M059J (cell line): ENCODE measurements at places on chromosomes 3 and 15. TPM values are rescaled to one million over a fixed set of nuclear protein-coding genes. Genes with fewer than 3 reads are reported as not detected.

GRCh38 chr3:14518893-14519292 is 21.2 kb downstream of the GRIP2 start:
- no peak for DNase-seq

DNA sequence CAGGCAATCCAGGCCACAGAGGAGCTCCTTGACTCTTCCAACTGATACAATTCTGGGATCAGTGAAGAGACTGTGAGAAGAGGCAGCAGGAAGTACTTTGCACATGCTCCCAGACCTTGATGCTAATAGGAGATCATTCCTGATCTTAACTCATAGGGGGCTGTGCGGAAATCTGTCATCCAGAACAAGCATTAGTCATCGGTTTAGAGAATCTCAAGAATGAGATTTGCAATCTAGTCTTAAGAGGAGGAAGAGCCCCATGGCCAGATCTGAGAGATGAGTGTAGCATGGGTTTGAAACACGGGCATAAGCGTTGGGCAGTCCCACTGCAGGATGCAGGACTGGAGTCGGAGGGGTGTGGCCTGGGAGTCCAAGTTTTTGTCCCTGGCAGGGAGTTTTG is 1081.1 kb downstream of the NAALADL2 start:
- DNase-seq: peak; percentile 89

DNA sequence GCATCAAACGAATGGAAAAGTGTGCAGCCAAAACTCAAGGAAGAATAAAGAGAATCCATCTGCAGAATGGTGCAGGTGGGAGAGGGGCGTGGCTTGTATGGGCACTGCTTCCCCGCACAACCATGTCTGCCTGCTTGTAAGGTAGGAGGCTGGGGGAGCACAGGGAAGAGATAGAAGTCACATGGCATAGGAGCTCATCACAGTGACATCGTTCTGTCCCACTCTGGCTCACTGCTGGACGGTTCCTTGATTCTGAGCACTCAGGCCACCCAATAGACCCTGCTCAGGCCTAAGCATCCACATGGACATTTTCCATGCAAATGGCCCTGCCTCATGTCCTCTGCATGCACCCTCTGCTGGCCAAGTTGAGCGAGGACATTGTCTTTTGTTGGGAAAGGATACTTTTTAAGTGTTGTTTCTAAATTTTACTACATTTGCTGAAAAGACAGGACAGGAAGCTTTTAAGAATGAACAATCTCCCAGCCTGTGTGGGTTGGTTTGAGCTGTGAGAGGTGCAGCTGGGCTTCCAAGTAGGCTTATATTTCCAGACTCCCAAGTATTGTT is 3.1 kb downstream of the MYLK start:
- peak; percentile 72 for DNase-seq

The BOC gene
- total RNA-seq: 5.0 and 12.5 TPM in 2 replicates
